GM12878 (cell line): ENCODE measurements at places on chromosomes 5 and 9. TPM values are rescaled to one million over a fixed set of nuclear protein-coding genes. Genes with fewer than 3 reads are reported as not detected.

ANGPTL2 gene
- 1.6 TPM in 2 replicates for total RNA-seq

GRCh38 chr5:143055596-143056338 lies 285.6 kb downstream of the ARHGAP26 start:
- H3K4me3 ChIP-seq, result peak overlapping the region; percentile 77
- 0 out of 2 replicates have a peak, but pooled peaks cover 6% of the 10 kb centered on the region for H3K36me3 ChIP-seq
- peaks cover 67% of the 10 kb centered on the region for H3K4me1 ChIP-seq
- no peak for DNase-seq
- peak overlapping the region; percentile 100 for H3K27ac ChIP-seq

- peak overlapping the region; percentile 85 for H3K4me3 ChIP-seq
- peak overlapping the region; percentile 78 for H3K27ac ChIP-seq
- H3K36me3 ChIP-seq, result peaks cover 1% of the 10 kb centered on the region; the same call in 1 of the 2 replicates
- no peak for DNase-seq
- H3K27me3 ChIP-seq, result no peaks in the 10 kb centered on the region
Measured at GRCh38 chr5:132865668-132866341, 464 bp downstream of the GDF9 start.

DNA sequence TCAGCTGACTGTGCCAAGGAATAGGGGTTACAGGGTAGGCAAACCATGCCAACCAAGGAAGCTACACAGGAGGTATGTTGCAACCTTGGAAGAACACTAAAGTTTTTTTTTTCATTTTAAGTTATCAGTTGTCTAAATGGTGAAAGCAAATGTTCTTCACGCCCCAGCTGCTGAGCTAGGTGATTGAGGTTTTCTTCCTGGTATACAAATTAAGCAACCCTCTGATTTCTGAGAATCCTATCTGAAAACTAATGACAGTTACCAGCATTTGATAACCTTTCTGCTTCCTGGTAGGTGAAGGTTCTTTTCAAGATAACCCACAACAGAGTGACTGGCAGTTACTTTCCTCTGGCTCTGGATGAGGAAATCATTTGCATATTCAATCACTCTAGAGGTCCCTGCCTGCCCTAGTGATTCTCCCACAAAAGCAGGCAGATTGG lies 194.9 kb downstream of the ATP10B start:
- no peak overlapping the region for H3K27ac ChIP-seq
- H3K4me3 ChIP-seq, result no peak overlapping the region
- peaks cover 3% of the 10 kb centered on the region; the same call in 1 of the 2 replicates for H3K4me1 ChIP-seq
- no peaks in the 10 kb centered on the region for H3K27me3 ChIP-seq
- no peak for DNase-seq
- H3K36me3 ChIP-seq, result no peaks in the 10 kb centered on the region

- H3K4me3 ChIP-seq, result no peak overlapping the region
- no peaks in the 10 kb centered on the region for H3K27me3 ChIP-seq
- no peaks in the 10 kb centered on the region for H3K4me1 ChIP-seq
- DNase-seq, result no peak
- no peak overlapping the region for H3K27ac ChIP-seq
- no peaks in the 10 kb centered on the region for H3K36me3 ChIP-seq
Measured at GRCh38 chr9:135336722-135337527, 142.7 kb upstream of the PPP1R26 start.

DNA sequence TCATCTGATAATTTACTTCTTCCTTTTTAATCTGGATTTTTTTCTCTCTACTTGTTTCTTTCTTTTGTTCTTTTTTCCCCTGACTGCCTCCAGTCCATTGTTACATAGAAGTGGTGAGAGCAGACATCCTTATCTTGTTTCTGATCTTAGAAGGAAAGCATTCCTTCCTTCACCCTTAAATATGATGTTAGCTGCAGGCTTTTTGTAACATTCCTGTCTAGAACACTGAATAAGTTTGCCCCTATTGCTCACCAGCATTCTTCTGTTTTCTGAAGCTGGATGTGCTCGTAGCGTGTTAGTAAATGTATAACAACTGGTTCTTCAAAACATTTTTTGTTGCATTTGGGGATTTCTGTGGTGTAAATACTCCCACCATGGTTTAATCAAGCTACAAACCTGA lies 136.7 kb upstream of the NFIL3 start:
- no peaks in the 10 kb centered on the region for H3K36me3 ChIP-seq
- no peak for DNase-seq
- H3K4me1 ChIP-seq, result no peaks in the 10 kb centered on the region
- no peak overlapping the region for H3K27ac ChIP-seq
- no peak overlapping the region for H3K4me3 ChIP-seq
